ENCODE measurements at places on chromosomes 7 and 10.

GRCh38 chr10:35506741-35507140 lies 98.4 kb upstream of the GJD4 start:
- DNase-seq: no peak

- DNase-seq: no peak
These were observed 156.3 kb downstream of the SLC16A9 start for GRCh38 chr10:59553162-59553900.

DNA sequence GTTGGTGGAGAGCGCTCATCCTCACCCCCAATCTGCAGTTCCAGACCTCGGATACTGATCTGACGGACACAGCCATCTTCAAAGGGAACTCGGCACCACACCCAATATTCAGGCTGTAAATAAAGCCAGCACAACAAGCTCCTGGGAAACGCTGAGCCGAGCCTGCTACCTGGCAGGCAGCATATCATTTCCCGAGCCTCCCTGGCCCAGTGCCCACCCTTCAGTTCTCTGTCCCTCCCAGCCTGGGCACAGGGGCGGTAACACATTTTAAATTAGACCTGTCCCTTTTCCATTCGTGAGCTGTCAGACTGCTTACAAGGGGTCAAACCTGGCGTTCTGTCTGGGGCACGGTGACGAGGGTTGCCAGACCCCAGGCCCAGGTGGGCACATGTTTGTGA lies 250.5 kb downstream of the ARHGAP12 start:
- no peak for DNase-seq

GRCh38 chr10:78436706-78437406 lies 403.2 kb downstream of the RPS24 start:
- no peak for DNase-seq

GRCh38 chr10:77909021-77909748 lies 17.4 kb downstream of the DLG5 start:
- no peak for DNase-seq

GRCh38 chr7:7858559-7858958 lies 110.0 kb upstream of the GLCCI1 start:
- no peak for DNase-seq
